ENCODE measurements at places on chromosomes 4 and X. TPM values are rescaled to one million over a fixed set of nuclear protein-coding genes. Genes with fewer than 3 reads are reported as not detected.
A peak's percentile ranks its signal among the peaks of the same experiment; 100 is the strongest.

KCND1 gene
- 2.2 TPM for total RNA-seq

GRCh38 chr4:122479935-122480416 is 23.5 kb upstream of the IL2 start:
- no peak for DNase-seq

GRCh38 chr4:74503580-74503979 is 58.6 kb downstream of the AREG start:
- no peak for DNase-seq

DNA sequence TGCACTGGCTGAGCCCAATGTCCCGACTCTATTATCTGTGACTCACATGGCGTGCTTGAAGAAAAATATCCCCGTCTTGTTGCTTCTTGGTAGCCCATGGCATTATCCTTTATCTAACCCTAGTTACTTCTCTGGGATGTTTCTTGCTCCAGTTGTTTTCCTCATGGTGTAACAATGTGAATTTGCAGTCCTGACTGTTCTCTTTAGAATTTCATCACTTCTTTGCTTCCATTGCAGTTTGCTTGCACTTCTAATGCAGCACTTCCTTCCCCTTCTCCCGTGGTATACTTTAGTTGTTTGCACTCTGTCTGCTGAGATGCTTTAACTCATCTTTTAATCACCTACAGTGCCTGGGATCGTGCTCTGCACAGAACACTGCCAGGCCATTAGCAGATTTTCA is 126.9 kb downstream of the MAML3 start:
- no peak for DNase-seq

GRCh38 chr4:122747883-122748282 is 15.4 kb downstream of the BBS12 start:
- DNase-seq, result no peak

SPACA5 gene
- not detected for total RNA-seq

ZNF711 gene
- total RNA-seq, result 4.7 TPM

DNA sequence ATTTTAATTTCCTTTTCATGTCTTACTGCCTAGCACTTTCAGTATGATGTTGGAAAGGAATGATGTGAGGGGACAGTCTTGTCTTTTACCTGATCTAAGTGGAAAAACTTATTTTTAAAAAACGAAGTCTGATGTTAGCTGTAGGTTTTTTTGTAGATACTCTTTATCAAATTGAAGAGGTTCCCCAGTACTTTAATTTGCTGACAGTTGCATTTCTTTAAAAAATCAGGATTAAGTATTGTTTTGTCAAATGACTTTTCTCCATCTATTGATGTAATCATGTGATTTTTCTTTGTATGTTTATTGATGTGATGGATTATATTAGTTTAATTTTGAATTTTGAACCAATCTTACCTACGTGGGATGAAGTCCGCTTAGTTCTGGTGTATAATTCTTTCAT is 568.4 kb upstream of the AGA start:
- no peak for DNase-seq

GRCh38 chr4:79650217-79650616 is 242.2 kb upstream of the GK2 start:
- no peak for DNase-seq

RBM41 gene
- total RNA-seq, result 20.9 TPM

DNA sequence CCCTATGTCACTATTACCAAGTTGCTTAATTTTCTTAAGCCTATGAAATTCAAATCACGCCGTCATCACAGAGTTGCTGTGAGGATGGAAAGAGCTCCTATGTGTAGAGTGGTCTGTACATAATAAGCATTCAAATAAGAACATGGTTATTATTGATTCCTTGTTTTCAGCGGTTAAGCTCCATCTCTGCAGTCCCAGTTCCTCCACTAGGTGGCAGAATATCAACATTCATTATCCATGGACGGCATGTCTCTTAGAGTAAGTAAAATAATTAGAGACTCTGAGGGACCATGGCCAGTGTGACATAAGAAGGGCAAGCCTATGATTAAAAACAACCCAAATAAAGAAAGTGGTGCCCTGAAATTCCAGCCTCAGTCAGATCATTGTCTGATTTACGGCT is 132.5 kb upstream of the NHS start:
- peak; percentile 74 for DNase-seq

DNA sequence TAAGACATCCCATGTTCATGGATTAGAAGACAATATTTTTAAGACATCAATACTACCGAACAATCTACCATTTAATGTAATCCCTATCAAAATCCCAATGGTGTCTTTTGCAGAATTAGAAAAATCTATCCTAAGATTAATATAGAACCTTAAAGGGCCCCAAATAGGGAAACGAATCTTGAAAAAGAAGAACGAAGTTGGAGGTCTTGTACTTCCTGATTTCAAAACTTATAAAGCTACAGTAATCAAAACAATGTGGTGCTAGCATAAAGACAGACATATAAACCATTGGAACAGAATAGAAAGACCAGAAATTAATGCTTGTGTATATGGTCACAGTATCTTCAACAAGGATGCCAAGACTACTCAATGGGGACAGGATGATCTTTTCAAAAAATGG is 42.0 kb downstream of the CENPE start:
- DNase-seq, result no peak

GRCh38 chr4:172654457-172654856 is 514.2 kb upstream of the GALNT7 start:
- no peak for DNase-seq

- no peak for DNase-seq
Measured at GRCh38 chr4:113398441-113399143, 349.1 kb downstream of the ANK2 start.

DNA sequence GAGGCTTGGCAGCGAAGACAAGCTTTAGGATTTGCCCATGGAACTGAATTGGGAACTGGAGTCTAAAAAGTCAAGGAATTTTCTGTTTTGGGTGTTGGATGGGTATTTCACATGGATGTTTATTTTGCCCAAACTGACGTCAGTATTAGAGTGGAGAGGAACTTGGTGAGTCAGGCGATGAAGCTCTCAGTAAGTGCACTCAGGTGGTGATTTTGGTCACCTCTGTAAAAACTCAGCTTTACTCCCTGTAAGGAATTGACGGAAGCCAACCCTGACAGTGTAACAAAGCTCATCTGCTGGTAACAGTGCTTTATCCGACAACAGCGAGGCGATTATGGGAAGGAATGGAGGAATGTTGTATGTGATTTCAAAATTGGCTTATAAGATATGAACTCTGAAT is 77.0 kb upstream of the PGRMC2 start:
- DNase-seq, result no peak

GRCh38 chrX:130393451-130394074 is 8.1 kb upstream of the GPR119 start:
- DNase-seq, result peak; percentile 61

DNA sequence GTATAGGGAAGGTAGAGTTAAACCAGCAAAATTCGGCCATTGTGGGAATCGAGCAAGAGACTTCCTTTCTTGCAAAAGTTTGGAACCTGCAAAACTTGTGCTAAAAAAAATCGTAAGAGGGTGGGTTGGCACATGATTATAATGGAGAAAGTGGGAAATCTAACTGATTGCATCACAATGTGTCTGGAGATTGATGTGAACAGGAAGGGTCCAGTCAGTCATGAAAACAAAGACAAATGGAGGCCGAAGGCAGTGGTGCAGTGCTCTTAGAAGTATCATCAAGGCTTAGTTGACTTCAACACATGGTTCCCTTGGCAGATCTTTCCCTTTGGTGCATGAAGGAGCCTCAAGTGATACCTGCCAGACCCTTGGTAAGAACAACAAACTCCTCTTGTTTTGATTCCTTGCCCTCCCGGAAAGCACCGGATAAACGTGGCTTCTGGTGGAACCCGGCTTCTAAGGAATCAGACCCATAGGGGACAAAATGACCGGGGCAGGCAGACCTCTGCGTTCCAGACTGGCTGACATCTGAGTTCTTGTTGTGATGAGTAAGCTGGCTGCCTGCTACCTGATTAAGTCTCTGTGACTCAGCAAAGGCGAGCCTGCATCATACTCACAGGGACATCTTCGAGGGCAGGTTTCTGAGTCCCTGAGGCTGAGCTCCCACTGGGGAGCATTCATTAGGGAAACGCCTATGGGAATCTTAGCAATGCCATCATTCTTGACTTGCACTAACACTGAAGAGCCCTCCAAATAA is 87.7 kb upstream of the MAP3K15 start:
- no peak for DNase-seq

DNA sequence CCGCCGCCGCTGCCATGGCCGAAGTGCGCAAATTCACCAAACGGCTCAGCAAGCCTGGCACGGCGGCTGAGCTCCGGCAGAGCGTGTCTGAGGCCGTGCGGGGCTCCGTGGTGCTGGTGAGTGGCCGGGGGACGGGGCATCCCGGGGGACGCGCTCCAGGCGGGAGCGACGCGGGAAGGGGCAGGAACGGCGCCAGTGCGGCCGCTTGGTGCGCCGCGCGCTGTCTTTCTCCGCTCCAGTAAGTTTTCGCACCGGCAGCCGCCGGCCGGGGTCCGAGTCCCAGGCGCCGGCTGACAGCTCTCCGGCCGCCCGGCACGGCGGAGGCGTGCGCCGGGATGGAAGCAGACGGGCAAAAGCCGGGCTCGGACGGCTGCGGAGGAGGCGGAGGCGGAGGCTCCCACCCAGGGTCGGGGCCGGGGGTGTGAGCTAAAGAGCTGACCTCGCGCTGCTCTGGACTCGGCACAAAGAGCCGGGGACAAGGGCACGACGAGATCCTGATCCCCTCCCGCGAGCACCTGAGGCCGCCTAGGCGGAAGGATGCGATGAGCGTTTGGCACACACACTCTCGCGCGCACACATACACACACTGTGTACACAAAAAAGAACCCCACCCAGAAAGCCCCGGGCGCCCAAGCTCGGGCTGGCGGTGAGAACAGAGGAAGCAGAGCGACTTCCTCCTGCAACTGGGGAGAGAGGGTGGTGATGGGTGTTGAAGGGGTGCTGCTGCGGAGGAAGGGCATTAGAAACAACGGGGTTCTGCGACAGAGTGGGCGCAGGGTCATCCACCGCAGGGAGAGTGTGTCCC is 545 bp downstream of the DOCK11 start:
- peak; percentile 87 for DNase-seq

- DNase-seq, result no peak
Measured at GRCh38 chrX:124098089-124098488, 136.6 kb downstream of the STAG2 start.

- DNase-seq, result no peak
Measured at GRCh38 chrX:46572340-46572936, 1.1 kb upstream of the CHST7 start.

MAGEA9B gene
- total RNA-seq, result not detected

DNA sequence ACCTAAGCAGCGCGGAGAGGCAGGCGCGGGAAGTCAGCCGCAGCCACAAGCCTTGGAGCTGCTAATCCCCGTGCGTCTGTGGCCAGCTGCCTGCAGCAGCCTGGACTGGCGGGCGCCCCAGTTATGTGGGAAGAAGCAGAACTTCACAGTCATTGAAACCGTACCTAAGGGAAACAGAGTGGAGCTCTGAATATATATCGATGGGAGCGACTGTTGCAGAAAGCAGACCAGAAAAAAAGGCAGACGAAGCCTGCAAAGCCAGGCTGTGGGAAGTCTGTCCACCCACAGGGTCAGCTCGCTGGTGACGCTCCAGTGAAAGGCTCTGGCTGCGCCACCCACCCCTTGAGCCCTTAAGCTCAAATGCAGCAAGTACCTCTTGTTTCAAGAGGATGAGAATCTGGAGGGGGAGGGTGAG is 24.7 kb downstream of the KCNE5 start:
- peak; percentile 31 for DNase-seq

GRCh38 chr4:42464550-42465094 is 67.3 kb downstream of the SHISA3 start:
- no peak for DNase-seq

- DNase-seq, result peak; percentile 7
Measured at GRCh38 chrX:73448379-73448778, 1.5 kb downstream of the CDX4 start.

GRCh38 chr4:128349921-128350320 is 62.3 kb upstream of the PGRMC2 start:
- DNase-seq, result no peak

SPATA4 gene
- 1.2 TPM for total RNA-seq

GRCh38 chr4:144611850-144612249 is 34.1 kb upstream of the HHIP start:
- no peak for DNase-seq

- DNase-seq, result no peak
Measured at GRCh38 chr4:26356081-26356501, 35.3 kb downstream of the RBPJ start.

DNA sequence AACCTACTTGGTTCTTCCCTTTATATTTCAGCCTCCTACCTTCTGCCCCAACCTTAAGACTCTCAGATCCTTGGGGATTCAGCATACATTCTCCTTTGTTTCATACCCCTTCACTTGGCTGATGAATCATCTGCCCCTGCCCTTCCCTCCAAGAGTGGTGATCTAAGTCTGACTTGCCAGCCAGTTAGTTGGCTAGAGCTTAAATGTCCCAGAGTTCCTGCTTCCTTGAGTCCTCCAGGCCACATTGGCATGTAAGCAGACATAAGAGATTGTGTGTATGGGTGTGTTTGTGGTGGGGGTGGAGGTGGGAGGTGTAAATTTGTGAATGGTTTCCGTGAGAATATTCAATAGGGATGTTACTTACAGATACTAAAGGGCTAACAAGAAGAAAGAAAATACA is 3.7 kb upstream of the TEX13D start:
- DNase-seq, result no peak

GRCh38 chrX:23195761-23196160 is 138.9 kb upstream of the PTCHD1 start:
- DNase-seq, result no peak

DNA sequence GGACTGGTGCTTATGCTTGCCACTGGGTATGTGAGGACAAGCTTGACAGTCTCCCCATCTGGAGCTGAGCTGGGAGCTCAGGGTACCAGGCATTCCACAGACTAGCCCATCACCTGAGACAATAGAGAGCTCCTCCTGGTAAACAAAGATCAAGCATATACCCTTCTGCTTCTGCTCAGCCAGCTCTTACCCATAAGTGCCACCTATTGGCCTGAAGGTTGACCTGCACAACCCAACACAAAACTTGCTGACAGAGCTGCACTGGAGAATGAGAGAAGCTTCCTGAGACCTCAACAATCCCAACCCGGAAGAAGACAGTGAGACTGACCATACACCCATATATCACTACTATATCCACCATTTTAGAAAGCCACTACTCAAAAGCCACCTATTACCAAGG is 1049.2 kb upstream of the INTU start:
- DNase-seq, result no peak

- DNase-seq, result no peak
Measured at GRCh38 chr4:157576671-157577217, 356.2 kb downstream of the GRIA2 start.

MID2 gene
- 16.5 TPM for total RNA-seq

TENM3 gene
- total RNA-seq, result 6.8 TPM

- no peak for DNase-seq
Measured at GRCh38 chr4:24497221-24497620, 87.1 kb downstream of the DHX15 start.

GRCh38 chrX:129785160-129785947 is 5.6 kb downstream of the SASH3 start:
- DNase-seq, result no peak

ADH1A gene
- 0.85 TPM for total RNA-seq

DNA sequence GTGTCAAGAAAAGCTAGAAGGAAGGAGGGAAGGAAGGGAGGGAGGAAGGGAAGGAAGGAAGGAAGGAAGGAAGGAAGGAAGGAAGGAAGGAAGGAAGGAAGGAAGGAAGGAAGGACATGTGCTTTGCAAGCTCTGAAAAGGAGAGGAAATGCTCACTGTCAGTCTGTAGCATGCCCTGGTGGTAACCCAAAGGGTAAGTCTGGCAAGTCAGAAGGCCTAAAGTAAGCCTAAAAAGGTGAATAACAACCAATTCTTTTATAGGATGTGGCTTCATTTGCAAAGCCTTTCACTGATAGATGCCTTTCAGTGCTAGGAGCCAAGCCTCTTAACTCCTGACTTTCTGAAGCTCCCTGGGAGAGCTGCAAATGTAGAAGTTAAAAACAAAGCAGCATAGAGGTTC is 542.6 kb downstream of the CFAP47 start:
- no peak for DNase-seq
